ENCODE measurements at places on chromosomes 3 and 15.

- no peak for DNase-seq
Observed at GRCh38 chr3:129661766-129662165, 55.3 kb upstream of the PLXND1 start.

GRCh38 chr3:107013641-107014040, 363.6 kb upstream of the CCDC54 start:
- no peak for DNase-seq

DNA sequence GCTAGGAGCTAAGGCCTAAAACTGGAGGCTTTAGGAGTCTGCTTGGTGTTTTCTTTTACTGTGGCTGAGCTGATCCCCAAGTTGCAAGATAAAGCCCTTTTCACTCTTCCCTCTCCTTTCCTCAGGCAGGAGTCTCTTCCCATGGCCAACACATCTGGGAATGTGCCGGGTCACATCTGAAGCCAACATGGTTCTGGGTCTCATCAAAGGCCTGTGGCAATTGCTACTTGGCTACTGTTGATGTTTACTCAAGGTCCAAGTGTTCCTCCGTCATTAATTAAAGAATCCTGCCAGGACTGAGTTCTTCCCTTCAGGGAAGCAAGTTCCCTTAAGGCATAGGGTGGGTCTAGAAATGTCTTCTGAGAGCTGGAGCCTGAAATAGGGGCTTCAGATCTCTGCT, 230.2 kb downstream of the GBE1 start:
- DNase-seq, result no peak

- DNase-seq, result no peak
Observed at GRCh38 chr3:85384372-85384771, 425.6 kb downstream of the CADM2 start.

DNA sequence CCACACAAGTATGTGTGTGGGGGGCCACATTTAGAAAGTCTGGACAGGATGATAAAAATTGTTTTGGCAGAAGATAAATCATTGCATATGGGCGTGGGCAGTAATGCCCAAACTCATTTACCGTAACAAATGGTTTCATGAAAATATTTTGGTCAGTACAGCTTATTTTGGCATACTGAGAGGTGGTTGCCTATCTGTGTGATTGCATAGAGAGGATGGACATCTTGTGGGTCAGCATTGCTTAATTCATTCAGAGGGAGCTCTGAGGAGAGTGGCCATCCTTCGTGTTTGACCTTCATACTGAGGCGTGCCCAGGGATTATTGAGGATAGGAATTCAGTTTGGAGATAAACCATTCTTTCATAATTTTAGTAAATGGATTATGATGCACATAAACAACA, 162.5 kb downstream of the GAP43 start:
- DNase-seq, result no peak

DNA sequence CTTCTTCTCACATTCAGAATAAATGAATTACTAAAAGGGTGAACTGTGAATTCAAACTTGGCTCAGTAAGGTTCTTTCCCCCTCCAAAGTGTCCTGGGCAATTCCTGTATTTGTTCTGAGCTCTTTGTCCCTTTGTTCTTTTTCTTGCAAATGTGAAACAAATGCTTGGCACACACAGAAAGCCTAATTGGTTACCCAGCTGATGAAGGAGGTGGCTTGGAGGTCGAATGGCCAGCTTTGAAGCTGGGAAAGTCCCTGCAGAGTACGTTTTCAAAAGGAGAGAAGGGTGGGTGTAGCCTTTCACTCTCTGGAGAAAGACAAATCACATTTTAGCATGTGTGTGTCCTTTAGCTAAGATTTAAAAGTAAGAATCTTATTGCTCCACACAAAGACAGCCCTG, 154.4 kb downstream of the PEX5L start:
- DNase-seq, result no peak

DNA sequence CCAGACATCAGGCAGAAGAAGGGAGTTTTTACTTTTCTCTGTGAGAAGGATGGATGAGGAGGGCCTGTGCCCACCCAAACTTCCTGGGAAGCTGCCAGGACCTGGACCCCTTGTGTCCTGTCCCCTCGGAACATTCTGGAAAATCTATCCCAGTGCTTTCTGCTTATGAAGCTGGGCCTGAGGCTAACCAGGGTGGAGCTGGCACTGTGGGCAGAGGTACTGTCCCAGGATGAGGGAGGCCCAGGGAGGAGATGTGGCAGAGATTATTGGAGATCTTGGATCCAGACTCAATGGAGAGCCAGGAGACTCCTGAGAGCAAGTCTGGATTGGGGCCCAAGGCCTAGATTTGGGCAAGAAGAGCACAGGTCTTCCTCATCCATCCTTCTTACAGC, 44.4 kb downstream of the SPSB4 start:
- peak; percentile 41 for DNase-seq

- no peak for DNase-seq
Observed at GRCh38 chr3:97958396-97958795, 13.8 kb downstream of the RIOX2 start.

GRCh38 chr15:51620641-51621040, 1.9 kb downstream of the DMXL2 start:
- DNase-seq, result no peak

DNA sequence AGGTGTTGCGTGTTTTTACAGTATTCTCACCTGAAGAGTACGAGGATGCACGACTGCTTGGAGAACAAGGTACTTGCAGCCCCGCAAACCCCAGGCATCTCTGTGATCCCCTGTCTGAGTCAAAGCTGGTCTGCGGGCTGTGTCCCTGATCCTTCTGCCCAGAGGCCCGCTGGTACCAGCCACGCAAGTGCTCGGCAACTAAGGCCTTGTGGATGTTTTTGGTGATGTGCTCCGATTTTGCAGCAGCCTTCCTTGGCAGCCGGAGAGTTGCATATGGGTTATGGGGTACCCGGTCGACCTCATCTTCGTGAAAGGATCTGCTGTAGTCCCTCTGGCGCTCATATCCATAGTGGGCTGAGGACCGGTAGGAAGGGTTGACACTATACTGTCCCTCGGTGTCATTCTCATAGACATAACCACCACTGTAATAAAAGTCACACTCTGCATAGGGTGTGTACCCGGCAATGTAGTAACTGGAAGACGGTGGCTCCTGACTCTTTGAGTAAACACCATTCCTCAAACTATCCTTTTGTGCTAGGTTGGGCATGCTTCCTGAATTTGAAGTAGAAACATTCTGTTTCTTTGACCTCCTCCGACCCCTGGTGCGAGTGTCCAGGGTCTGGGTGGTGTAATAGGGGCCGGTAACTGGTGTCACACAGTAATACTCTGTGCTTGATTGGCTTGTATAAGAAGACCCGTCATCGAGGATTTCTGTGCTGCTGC, 58.6 kb upstream of the LMOD3 start:
- DNase-seq, result no peak

DNA sequence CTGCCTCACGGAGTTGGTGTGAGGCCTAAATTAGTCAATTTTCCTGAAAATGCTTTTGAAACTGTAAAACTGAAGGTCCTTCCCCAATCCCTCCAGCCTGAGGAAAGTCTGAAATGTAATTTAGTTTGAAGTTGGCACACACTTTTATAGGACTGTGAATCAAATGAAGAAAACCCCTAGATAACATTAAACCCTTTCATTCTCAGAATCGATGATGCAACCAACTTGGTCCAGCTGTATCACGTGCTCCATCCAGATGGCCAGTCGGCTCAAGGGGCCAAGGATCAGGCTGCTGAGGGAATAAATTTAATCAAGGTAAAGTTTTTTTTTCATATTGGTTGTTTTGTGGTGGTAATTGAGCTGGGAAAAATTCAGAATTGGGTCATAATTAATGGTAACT, 11.7 kb downstream of the MRPS22 start:
- DNase-seq, result no peak

GRCh38 chr3:189084620-189085019, 87.2 kb upstream of the TPRG1 start:
- DNase-seq, result no peak

DNA sequence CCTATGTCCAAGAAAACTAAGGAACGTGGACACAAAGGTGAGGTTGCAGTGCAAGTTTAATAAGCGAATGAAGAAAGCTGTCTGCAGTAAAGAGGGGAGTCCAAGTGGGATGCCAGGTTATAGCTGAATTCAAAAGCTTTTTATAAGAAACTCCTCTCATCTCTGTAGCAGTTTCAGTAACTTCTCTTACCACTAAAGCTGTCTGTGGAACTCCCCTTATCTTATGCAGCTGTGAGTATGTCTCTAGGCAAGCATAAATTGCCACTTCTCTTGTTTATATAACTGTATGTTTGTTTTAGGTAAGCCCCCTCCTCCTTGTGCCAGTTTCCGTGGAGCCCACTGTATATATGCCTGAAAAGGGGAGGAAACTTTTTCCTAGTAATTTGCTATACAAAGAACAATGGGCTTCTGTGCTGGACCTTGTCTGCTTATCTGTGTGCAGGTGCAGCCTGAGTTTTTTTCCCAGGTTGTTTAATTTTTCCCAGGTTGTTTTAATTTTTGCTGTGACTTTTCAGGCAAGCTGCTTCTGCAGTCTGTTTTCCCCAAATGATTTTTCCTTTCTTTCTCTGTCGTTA, 875.1 kb upstream of the EPHA6 start:
- DNase-seq, result no peak

GRCh38 chr3:14312375-14312774, 90.0 kb upstream of the SLC6A6 start:
- no peak for DNase-seq

DNA sequence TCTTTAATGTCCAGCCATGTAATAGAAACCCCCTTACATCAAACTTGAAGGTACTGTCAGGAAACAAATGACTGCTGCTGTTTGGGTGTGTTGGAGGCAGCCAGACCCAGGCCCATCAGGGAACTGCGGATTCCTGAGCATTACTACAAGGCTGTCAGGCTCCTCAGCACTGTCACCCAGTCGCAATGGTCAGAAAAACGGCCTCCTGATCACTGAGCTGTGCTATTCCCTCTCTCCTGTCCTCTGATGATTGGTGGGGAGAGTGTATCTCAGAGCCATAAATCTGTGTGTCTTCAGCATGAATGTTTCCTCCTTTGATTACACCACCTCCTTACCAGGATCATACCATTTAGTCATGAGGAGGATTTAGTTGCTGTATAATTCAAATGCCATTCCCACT, 135.2 kb upstream of the GADL1 start:
- DNase-seq, result no peak

GRCh38 chr3:174715386-174715785, 143.7 kb upstream of the NAALADL2 start:
- no peak for DNase-seq

- DNase-seq, result no peak
Observed at GRCh38 chr3:98807561-98807960, 44.4 kb downstream of the ST3GAL6 start.
